IMR-90 (cell line): ENCODE measurements at places on chromosomes 6 and 20. TPM values are rescaled to one million over a fixed set of nuclear protein-coding genes. Genes with fewer than 3 reads are reported as not detected.

- DNase-seq = peak; percentile 12
- H3K4me1 ChIP-seq = no peaks in the 10 kb centered on the region
- H3K27ac ChIP-seq = no peak overlapping the region
- no peak overlapping the region for H3K4me3 ChIP-seq
- H3K36me3 ChIP-seq = no peaks in the 10 kb centered on the region
These were observed 152.3 kb upstream of the NEDD9 start for GRCh38 chr6:11384531-11385309.

DNA sequence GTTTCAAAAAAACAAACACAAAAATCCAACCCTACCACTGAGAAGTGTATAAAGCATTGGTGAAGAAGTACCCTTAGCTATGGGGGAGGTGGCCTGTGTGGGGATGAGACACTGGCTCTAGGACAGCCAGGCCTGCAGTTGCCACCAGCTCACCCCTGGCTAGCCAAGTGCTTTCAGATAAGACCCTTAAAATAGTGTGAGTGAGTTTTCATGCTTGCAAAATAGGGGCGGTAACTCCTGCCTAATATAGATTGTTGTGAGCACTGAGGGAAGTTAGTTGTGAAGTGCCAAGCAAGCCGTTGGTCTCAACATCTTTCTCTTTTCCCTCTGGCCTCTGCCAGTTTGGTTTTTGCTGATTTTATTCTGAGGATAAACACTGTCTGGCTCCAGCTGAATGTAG is 11.3 kb downstream of the PPP1R3G start:
- H3K4me3 ChIP-seq = no peak overlapping the region
- no peaks in the 10 kb centered on the region for H3K36me3 ChIP-seq
- DNase-seq = no peak
- peaks cover 5% of the 10 kb centered on the region; the same call in 1 of the 2 replicates for H3K4me1 ChIP-seq
- no peak overlapping the region for H3K27ac ChIP-seq

DNA sequence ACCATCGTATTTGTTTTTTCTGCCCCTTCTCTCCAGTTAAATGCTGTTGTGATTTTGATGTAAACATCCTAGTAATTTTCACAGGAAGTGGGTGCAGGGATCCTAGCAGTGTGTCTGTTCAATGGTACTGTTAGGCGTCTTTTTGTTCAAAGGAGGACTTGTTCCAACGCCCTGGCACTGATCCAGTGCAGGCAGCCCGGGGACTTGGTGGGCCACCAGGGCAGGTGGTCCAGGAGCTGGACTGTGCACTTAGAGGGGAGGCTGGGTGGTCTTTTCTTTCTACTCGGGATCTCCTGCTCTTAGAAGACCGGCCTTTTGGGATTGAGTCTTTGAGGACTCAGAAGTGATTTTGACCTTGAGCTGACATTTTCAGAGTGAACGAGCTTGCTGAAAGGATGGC is 41.1 kb upstream of the NKX2-2 start:
- H3K27ac ChIP-seq = no peak overlapping the region
- no peak for DNase-seq
- H3K36me3 ChIP-seq = no peaks in the 10 kb centered on the region

DNA sequence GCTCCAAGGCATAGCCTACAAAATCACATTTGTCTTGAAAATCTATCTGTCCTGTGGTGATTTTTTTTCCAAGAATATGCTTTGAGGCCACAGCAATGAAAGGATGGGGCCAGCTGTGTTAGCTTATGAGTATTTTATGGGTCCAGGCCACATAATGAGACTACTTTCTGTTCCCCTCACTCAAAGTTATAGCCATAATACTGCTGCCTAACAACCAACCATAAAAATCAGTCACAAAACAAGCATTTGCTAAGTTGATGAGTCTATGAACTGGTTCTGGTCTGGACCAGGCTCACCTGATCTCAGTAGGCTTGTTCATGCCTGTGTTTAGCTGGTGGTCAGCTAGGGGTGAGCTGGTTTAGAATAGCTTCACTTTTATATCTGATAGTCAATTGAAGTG is 192.5 kb upstream of the PLCB4 start:
- DNase-seq = no peak
- H3K36me3 ChIP-seq = no peaks in the 10 kb centered on the region
- H3K4me3 ChIP-seq = no peak overlapping the region
- no peaks in the 10 kb centered on the region for H3K4me1 ChIP-seq

DNA sequence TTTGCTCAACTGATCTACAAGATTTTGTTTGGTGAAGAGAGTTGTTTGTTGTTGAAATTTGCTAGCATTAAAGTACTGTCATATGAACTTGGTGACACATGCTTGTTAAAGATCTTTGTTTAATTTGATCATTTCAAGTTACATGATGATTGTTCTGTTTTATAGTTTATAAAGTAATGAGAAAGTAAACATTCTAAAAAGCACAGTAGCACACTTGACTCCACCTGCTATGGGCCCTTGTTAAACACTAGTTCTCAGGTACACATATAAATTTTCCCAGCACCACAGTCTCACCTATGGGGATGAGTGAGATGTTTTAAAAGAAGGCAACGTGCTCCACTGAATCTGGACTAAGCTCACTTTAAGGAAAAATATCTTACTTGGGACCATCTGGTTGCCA is 14.1 kb downstream of the MCHR2 start:
- H3K27me3 ChIP-seq = no peaks in the 10 kb centered on the region
- no peak for DNase-seq
- no peaks in the 10 kb centered on the region for H3K36me3 ChIP-seq
- H3K27ac ChIP-seq = no peak overlapping the region
- H3K4me1 ChIP-seq = no peaks in the 10 kb centered on the region
- H3K4me3 ChIP-seq = no peak overlapping the region

DNA sequence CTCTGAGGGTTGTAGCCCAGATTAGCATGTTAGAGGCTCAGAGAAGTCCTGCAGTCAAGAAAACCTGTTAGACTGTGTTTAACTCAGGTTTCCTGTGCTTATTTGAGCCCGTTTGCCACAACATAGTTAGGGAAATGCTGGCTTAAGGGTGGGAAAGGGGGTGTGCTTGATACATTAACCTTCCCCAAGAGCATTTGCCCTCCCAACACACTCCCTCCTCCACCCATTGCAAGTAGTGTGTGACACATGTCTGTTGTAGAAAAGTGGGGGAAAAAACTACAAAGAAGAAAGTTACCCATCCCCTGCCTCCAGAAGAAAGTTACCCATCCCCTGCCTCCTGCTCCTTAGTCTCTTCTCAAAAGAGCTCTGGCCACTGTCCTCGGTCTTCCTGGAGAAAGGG is 36.8 kb upstream of the MRPS18A start:
- H3K27me3 ChIP-seq = peaks cover 11% of the 10 kb centered on the region
- H3K27ac ChIP-seq = peak overlapping the region; percentile 67
- peaks cover 20% of the 10 kb centered on the region for H3K4me1 ChIP-seq
- DNase-seq = no peak
- H3K4me3 ChIP-seq = no peak overlapping the region

RNF182 gene
- 6.4 and 9.1 TPM in 2 replicates for total RNA-seq

DNA sequence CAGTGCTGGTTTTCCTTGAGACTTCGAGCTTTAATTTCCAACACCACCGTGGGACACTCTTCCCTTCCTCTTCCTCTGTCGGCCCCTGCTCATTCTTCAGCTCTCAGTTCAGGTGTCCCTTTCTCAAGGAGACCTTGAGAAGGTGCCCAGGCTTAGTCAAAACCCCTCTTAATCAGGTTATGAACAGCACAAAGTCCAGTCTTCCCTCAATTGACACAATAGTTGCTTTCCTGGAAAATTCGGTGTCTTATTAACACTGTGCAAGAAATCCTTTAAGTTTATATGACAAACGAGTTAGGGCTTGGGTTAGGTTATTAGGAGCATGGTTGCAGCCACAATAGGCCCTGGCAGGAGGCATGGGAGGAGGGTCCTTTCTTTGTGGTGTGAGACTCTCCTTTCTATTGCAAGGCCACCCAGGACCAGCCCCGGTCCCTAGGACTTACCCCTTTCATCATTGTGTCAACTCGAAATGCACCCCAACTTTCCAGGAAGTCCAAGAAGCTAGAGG is 1.5 kb upstream of the NSFL1C start:
- no peak for DNase-seq
- H3K27ac ChIP-seq = no peak overlapping the region
- H3K36me3 ChIP-seq = peaks cover 6% of the 10 kb centered on the region; the same call in 1 of the 2 replicates
- no peak overlapping the region for H3K4me3 ChIP-seq
- peaks cover 2% of the 10 kb centered on the region; the same call in 1 of the 2 replicates for H3K27me3 ChIP-seq

GRCh38 chr6:14612016-14612980 is 494.7 kb downstream of the CD83 start:
- H3K4me1 ChIP-seq = peaks cover 4% of the 10 kb centered on the region
- H3K27ac ChIP-seq = no peak overlapping the region
- H3K4me3 ChIP-seq = no peak overlapping the region
- peak; percentile 79 for DNase-seq
- H3K36me3 ChIP-seq = no peaks in the 10 kb centered on the region

- H3K27me3 ChIP-seq = no peaks in the 10 kb centered on the region
- DNase-seq = no peak
- no peak overlapping the region for H3K4me3 ChIP-seq
- H3K27ac ChIP-seq = no peak overlapping the region
- peaks cover 1% of the 10 kb centered on the region for H3K36me3 ChIP-seq
- no peaks in the 10 kb centered on the region for H3K4me1 ChIP-seq
These were observed 124.6 kb downstream of the WDR27 start for GRCh38 chr6:169577236-169577635.

- no peak overlapping the region for H3K27ac ChIP-seq
- H3K36me3 ChIP-seq = no peaks in the 10 kb centered on the region
- DNase-seq = no peak
- no peaks in the 10 kb centered on the region for H3K27me3 ChIP-seq
- no peak overlapping the region for H3K4me3 ChIP-seq
- no peaks in the 10 kb centered on the region; the same call in 1 of the 2 replicates for H3K4me1 ChIP-seq
These were observed 58.1 kb downstream of the RNF144B start for GRCh38 chr6:18445228-18445627.

- no peak overlapping the region for H3K4me3 ChIP-seq
- H3K4me1 ChIP-seq = peaks cover 13% of the 10 kb centered on the region
- H3K36me3 ChIP-seq = no peaks in the 10 kb centered on the region
- no peak overlapping the region for H3K27ac ChIP-seq
- DNase-seq = no peak
- peaks cover 16% of the 10 kb centered on the region for H3K27me3 ChIP-seq
These were observed 233.5 kb upstream of the TAB2 start for GRCh38 chr6:149084026-149084425.

PNPLA1 gene
- not detected in 2 replicates for total RNA-seq

HLA-DRB5 gene
- not detected in 2 replicates for total RNA-seq

GRCh38 chr6:165568326-165568725 is 94.7 kb downstream of the PDE10A start:
- H3K4me1 ChIP-seq = peaks cover 10% of the 10 kb centered on the region
- no peaks in the 10 kb centered on the region for H3K36me3 ChIP-seq
- no peak overlapping the region for H3K27ac ChIP-seq
- H3K27me3 ChIP-seq = no peaks in the 10 kb centered on the region
- DNase-seq = no peak

NKX2-2 gene
- total RNA-seq = not detected in 2 replicates

- H3K36me3 ChIP-seq = no peaks in the 10 kb centered on the region
- peaks cover 9% of the 10 kb centered on the region for H3K4me1 ChIP-seq
- peak; percentile 47 for DNase-seq
- no peak overlapping the region for H3K27ac ChIP-seq
These were observed 54.9 kb upstream of the NT5E start for GRCh38 chr6:85394853-85395538.

DNA sequence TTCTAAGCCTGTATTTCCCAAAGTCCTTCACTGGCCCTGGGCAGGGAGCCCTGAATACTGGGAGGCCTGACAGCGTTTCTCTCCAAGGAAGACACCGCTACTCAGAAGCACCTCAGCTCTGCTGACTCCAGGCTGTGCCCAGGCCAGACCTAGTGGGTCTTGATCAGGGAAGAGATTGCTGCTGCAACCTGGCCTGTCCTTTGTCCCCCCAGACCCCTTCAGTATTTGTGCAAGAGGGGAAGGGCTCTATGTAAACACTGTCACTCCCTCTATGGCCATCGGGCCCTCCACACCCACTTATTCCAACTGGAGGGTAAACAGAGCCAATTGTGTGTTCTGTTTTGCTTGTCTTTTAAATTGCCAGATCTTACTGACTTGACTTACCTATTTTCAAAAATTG is 20.6 kb downstream of the PLEKHG1 start:
- H3K27me3 ChIP-seq = 0 out of 2 replicates have a peak, but pooled peaks cover 2% of the 10 kb centered on the region
- no peaks in the 10 kb centered on the region for H3K4me1 ChIP-seq
- no peak overlapping the region for H3K4me3 ChIP-seq
- no peak overlapping the region for H3K27ac ChIP-seq
- DNase-seq = no peak

GRCh38 chr20:35021063-35021462 is 65.4 kb downstream of the MYH7B start:
- H3K4me3 ChIP-seq = no peak overlapping the region
- peaks cover 52% of the 10 kb centered on the region for H3K36me3 ChIP-seq
- no peak for DNase-seq

- no peak overlapping the region for H3K4me3 ChIP-seq
- H3K27me3 ChIP-seq = no peaks in the 10 kb centered on the region
- H3K27ac ChIP-seq = peak overlapping the region; percentile 9; the same call in 1 of the 2 replicates
- peaks cover 14% of the 10 kb centered on the region for H3K4me1 ChIP-seq
These were observed 102.7 kb upstream of the SASH1 start for GRCh38 chr6:148239801-148240460.

KCNK15 gene
- total RNA-seq = not detected in 2 replicates

DNA sequence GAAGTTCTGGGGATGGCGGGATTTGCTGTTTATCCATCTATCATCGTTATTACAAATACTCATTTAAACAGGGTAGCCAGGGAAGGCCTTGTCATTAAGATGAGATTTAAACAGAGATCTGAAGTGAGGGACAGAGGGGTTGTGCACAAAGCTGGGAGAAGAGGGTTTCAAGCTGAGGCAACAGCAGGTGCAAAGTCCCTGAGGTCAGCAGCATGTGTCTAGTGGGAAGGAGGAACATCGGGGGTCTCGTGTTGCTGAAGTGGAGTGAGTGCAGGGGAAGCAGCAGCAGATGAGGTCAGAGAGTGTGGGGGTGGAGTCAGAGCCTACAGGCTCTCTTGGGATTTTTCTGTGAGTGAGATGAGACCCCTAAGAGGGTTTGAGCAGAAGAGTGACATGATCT is 52.0 kb downstream of the CDH22 start:
- no peak overlapping the region for H3K27ac ChIP-seq
- H3K36me3 ChIP-seq = no peaks in the 10 kb centered on the region
- no peaks in the 10 kb centered on the region for H3K4me1 ChIP-seq

DNA sequence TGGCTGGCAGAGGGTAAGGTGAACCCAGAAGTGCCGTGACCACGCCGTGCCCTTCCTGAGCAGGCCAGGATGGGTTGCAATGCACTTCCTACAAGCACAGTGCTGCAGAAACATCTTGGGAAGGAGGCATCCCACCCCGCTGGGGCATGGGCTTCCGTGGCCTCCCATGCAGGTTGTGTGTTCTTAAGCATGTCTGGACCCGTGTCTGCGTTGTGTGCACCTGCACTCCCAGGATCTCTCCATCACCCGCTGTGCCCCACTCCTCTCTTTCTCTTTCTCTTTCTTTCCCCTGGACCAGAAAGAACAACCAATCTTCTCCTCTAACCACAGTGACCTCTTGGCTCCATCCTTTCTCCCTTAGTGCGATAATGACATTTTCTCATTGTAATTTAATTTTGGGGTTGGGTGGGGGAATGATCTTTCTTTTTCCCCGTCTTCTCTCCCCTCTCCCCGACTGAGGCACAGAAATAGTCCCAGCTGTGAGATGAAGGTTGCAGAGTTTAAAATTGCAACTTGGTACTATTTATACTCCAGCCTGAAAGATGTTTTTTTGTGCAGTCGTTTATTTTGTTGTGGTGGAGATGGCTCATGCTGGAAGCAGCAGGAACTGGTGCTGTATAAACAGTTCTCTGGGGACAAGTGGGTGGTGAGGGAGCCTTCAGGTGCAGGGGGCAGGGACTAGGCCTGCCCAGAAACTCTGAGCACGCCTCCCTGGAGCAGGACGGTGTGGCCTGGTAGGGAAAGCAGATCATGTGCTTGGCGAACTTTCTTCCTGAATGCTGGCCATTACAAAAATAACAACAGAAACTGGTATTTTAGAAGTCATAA is 20.5 kb downstream of the BCAS4 start:
- DNase-seq = peak; percentile 92
- H3K4me3 ChIP-seq = peak overlapping the region; percentile 9; the same call in 1 of the 2 replicates
- no peaks in the 10 kb centered on the region; the same call in 1 of the 2 replicates for H3K36me3 ChIP-seq
- no peaks in the 10 kb centered on the region for H3K27me3 ChIP-seq
- no peak overlapping the region for H3K27ac ChIP-seq
